Psoas muscle (tissue), 8 donors: ENCODE measurements at places on chromosomes 7 and 10. TPM values are rescaled to one million over a fixed set of nuclear protein-coding genes. Genes with fewer than 3 reads are reported as not detected.

The HTR5A gene
- total RNA-seq: not detected

The ABCC2 gene
- total RNA-seq: 0.64 TPM

The SPACDR gene
- not detected for total RNA-seq

The ABCB4 gene
- 3.2 TPM for total RNA-seq

The COPS6 gene
- total RNA-seq: 130 TPM

GRCh38 chr10:14478604-14479003 is 147.9 kb upstream of the FRMD4A start:
- peak; percentile 76 for DNase-seq

DNA sequence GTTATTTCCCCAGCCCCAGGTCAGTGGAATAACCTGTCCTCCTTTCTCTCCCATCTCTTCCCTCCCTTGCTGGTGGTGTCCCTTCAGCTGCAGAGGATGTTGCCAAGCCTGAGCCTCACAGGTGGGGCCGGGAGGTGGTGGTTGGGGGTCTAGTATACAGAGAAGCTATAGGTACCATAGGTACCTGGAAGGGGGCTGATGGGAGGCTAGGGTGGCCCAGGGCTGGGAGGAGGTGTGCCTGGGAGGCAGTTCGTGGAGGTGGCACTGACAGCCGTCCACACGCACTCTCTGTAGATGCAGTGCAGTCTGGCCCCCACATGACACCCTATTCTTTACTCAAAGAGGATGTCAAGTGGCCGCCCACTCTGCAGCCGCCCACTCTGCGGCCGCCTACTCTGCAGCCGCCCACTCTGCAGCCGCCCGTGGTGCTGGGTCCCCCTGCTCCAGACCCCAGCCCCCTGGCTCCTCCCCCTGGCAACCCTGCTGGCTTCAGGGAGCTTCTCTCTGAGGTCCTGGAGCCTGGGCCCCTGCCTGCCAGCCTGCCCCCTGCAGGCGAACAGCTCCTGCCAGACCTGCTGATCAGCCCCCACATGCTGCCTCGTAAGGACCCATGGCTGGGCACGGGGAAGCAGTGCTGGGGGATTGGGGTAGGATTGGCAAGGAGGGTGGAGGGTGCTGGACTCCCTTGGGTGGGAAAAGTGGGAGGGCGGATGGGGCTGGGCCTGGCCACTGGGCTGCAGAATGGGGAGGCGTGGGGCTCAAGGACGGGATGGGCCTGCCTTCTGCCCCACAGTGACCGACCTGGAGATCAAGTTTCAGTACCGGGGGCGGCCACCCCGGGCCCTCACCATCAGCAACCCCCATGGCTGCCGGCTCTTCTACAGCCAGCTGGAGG is 9.5 kb downstream of the IRF5 start:
- no peak for DNase-seq

GRCh38 chr7:88758381-88759229 is 895 bp upstream of the ZNF804B start:
- no peak for DNase-seq

DNA sequence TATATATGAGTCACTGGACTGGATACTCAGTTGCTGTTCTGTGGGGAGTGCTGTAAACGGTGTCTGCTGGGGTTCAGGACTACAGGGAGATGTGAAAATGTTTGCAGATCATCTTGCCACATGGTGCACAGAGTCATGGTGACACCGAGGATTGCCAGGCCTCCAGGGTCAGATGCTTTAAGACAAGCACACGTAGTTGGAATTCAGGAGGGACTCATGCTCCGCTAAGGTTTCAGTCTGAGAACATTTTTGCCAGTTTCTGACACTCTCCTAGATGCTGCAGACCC is 211.3 kb downstream of the CXCL12 start:
- no peak for DNase-seq
